ENCODE measurements at places on chromosomes 6 and 20.

GRCh38 chr6:135030056-135030473 is 24.6 kb downstream of the HBS1L start:
- DNase-seq: no peak

DNA sequence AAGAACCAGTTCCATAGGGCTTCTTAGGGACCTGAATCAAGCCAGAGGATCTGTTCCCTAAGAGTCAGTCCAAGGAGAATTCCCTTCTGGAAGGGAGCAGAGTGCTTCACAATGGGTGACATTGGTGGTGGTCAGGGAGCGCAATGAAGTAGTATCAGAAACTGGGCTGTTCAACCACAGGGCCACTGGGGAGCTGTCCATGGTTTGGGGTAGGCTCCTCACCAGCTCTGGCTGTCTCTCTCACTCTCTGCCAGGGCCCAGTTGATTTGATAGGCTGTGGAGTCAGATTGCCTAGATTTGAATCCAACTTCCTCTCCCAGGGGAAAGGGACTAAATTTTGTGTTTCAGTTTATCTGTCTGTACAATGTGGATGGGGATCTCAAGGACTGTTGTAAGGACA is 36.7 kb upstream of the CHD6 start:
- DNase-seq: no peak

DNA sequence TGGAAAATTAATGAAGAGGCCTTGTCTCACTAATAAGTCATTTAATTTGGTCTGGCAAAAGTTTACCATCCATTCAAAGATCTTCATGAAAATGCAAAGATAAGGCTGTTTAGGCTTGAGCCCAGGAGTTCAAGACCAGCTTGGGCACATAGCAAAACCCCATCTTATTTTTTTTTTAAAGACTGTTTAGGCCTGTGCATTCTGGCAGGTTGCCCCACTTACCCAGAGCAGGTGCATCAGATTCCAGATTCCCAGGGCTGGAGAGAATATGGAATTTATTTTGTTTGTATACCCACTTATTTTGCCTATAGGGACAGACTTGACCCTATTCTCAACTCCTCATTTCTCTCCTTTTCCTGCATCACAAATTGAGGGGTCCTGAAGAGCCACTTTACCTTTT is 5.7 kb downstream of the FOXO3 start:
- no peak for DNase-seq

GRCh38 chr6:53611342-53611741 is 54.2 kb downstream of the KLHL31 start:
- DNase-seq: no peak

All from effector CD4-positive, alpha-beta T cell (primary cell).